Stimulated activated CD4-positive, alpha-beta T cell treated with anti-CD3 and anti-CD28 coated beads, Interleukin-12 subunit alpha, Interleukin-12 subunit beta, amount 100 ng/mL, for 24 hours (primary cell): ENCODE measurements at places on chromosomes 7 and 10.

DNA sequence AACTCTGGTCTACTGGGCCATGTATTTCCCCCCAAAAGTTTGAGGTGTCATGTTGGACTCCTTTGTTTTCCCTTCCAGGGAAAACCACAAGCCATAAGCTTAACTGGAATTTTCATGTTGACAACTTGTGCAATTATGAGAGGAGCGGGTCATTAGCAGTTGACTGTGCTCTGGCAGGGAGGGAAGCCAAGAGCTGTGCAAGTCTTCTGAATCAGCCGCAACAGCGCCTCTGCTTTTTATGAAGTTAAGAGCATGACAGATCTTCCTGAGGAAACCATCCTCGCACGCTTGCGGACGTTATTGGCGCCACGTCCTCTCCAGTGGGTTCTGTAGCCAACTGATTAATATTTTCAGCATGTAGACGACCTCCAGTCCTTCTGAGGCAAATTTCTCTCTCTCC is 148.7 kb upstream of the MKI67 start:
- no peak for DNase-seq

DNA sequence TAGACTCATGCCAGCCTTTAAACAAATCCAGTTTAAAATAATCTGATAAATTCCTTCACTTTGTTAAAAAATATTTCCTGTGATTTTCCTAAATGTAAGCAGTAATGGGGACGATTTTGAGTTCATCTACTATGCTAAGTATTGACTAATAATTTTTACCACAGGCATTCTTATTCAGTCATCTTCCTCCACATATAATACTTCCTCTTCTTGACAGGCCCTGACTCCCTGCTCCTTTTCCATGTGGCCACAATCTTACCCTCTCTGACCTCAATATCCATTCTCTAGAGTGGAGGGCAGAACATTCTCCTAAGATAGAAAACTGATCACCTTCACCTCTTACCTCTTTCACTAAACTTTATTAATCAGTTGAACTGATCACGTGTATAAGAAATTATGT is 7.8 kb downstream of the DNAJC2 start:
- DNase-seq: no peak

GRCh38 chr7:117036053-117036669 is 82.9 kb downstream of the ST7 start:
- no peak for DNase-seq

DNA sequence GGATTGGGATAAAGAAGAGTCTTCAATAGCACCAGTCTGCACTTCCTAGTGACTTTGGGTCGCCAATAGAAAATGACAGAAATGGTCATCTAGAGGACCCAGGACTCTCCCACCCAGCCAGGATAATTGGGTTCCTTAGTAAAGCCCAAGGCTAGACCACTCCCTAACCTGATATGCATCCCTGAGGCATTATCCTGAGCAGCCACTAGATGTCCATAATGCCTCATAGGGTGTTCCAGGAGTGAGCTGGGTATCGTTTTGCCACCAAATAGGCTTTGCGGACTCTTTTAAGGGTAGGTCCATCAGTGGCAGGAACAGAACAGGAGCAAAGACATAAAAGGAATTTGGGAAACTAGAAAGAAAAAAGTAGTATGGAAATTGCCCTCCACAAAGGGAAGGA is 4.5 kb upstream of the LRRC4 start:
- DNase-seq: no peak

DNA sequence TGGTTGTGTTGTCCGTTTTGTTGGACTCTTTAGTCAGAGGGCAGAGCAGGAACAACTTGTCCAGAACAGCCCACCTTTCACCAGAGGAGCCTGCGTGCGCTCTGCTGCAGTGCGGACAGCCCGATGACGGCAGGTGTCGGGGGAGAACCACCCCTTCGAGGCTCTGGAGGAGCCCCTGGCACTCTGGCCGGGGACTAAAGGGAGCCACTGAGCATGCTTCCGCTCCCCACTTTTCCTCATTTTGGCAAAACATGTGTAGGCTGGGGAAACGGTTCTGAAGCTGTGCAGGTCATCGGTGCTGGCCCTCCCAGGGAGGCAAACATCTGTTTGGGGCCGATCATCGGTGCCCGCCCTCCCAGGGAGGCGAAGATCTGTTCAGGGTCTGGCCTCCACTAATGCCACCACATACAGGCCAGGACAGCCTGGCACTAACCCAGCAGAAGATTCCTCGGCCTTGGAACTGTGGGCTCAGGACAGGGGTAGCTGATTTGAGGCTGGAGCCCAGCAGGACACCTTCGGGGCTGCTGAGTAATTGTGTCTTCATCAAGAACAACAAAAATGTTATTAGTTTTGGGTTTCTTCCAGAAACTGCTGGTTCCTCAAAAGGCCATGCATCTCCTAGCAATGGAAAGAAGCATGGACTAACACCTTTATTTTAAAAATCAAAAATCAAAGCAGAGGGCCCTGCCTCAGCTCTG is 124.4 kb upstream of the TCERG1L start:
- no peak for DNase-seq

GRCh38 chr7:88539518-88539917 is 220.0 kb upstream of the ZNF804B start:
- DNase-seq: no peak

DNA sequence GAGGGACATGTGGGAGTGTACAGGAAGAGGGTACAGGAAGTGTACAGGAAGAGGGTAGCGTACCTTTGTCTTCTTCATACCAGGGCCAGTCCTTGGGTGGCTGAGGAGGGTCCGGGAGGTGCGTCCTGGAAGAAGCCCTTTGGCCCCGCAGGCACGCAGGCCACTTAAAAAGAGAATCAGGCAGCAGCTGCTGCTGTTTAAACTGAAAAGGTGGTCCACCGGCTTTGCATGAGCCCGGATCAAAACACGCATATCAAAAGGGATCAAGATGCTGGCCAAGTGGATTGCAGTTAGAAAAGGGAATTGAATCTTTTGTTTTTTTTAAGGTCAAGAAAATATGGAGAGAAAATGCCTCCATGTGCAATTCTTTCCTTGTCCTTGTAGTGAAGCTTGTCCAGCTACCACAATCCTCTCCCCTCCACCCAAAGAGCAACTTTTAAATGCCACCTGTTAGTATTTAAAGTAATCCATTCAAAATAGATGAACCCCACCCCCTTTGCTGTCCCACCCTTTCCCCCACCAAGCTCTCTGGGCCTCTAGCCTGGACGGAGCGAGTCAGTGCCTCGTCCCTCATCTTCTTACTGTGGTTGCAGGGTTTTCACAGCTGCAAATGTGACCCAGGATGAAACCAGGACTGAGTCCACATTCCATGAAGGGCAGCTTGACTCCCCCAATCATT is 142.8 kb downstream of the GLCCI1 start:
- DNase-seq: no peak

- DNase-seq: no peak
Observed at GRCh38 chr10:44064317-44064716, 320.6 kb downstream of the CXCL12 start.

GRCh38 chr10:75305675-75306074 is 69.9 kb upstream of the COMTD1 start:
- no peak for DNase-seq

DNA sequence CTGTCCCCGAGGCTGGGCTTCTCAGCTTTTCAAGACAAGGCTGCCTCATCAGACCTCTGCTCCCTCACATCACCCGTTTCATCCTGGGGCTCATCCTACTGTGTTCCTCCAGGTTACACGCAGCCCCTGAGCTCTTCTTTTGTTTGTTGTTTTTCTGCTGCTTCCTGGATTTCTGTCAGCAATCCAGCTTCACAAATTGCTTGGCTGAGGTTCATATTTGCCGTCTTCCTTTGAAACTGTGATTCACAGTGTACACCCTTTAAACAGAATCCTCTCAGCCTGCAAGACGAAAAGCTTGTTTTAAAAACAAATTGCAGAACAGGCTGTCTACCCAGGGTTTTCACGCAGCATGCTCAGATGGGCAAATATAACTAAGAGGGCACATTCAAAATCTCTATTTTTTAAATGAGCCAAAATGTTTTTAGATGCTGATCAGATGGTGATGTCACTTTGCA is 39.1 kb upstream of the PARD3 start:
- DNase-seq: no peak

DNA sequence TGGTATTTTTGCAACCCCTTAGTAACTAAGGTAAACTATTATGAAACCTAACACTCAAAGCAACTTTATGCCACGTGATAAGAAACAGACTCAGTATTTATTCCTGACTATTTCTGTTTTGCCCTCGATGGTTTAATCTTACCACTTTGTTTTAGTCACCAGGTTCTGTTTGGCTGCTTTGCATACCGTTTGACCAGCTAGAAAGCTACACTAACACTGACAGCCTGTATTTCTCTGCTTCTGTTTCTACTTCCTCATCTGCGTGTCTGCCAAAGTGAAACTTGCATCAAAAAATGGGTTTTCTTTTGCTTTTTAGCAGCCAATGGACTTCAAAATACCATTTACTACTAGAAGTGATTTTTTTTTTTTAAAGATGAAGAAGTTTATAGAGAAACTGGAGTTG is 802.5 kb downstream of the GRM8 start:
- no peak for DNase-seq

DNA sequence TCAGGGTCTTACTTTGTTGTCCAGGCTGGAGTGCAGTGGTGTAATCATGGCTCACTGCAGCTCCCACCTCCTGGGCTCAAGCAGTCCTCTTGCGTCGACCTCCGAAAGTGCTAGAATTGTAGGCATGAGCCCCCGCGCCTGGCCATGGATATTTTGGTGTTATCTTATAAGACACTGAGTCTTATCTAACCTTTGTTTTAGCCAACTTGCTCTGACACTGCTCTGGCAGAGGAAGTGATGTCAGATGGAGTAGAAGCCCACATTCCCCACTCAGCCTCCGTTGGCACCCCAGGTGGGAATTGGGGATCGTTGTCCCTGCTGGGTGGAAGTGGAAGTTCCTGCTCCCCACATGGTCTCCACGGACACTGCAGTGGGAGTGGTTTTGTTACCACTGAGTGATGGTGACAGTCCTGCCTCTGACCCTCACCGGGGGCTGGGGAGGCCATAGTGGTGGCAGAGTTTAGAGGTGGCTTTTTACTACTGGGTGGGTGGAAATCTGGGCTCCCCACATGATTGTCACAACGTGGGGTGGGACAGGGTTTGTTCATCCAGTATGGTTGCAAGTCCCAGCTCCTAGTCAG is 98.9 kb downstream of the ANKRD61 start:
- no peak for DNase-seq

DNA sequence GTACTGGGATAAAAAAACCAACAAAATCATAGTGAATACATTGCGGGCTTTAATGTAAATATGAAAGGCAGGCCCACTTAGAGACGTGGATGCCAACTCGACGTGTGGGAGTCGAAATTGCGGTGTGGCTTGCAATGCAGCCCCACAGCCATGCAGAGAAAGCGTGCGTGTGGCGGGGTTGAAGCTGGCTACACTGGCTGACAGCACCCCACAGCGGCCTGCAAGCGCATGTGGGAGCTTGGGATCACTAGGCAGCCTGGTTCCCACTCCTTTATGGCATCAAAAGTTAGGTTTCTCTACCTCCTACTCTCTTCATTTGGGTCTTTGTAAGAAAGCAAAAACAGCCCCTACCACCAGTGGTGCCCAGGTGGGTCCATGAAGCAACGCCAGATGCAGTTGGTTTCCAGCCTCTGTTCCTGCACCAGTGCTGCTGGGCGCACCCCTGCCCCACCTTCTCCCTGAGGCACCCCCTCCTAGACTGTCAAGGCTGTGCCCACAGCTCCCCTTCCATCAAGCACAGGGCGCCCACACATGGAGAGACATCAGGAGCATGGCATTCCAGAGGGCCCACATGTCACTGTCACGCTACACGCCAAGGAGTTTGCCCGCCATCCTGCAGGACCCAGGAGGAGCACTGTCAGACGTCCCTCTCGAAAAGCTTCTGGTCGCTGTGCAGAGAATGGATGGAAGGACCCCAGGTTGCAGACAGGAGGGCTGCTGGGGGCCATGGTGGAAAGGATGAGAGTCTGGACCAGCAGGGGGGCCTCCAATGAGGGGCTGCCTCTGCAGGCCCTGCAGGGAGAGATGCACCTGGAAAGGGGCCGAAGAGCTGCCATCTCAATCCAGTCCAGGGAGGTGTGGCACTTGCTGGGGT is 142.9 kb downstream of the PAXIP1 start:
- no peak for DNase-seq

DNA sequence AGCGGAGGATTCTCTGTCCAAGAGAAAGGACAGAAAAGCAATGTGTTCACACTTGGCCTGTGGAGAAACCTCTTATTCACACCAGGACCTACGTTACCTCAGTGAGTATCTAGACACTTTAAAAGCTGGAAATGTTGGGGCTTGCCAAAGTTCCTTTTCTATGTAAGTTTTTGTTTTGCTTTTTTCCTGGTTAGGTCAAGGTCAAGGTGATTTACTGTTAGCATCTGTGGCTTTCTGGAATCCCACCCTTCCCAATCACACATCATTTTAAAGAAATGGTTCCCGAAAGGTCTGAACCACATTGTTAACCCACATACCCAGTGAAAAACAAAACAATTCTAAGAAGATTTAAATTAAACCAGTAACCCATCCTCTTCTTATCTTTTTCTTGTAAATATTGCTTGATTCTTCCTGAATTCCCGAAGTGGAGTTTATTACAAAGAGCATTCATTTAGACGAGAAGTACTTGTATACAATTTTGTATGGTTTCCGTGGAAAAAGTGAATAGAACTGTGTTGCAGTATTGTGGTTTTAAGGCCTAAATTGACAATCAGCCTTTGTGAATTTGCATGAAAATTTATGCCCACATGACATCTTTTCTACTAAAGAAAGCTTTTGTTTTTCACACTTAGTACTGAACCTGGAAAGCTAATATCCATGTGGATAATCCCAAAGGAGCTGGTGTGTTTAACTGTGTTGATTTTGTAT is 827.0 kb upstream of the IGFBP3 start:
- DNase-seq: no peak

DNA sequence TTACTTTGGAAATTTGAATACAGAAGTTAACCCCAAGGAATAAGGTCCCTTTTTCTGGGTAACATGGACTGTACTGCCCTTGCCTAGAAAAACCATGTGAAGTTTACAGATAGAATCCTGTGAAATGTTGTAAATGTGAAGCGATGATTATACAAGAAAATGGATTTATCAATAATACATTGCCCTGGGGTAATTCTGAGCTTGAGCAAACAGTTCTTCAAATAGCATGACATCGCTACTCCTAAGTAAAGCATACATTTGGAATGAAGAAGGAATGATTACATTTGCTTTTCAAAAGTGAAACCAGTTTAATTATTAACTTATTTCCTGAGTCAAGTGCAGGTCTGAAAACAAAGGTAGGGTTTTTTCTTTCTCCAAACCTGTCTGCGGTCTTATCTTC is 43.3 kb upstream of the FZD8 start:
- no peak for DNase-seq

- DNase-seq: peak; percentile 11
Observed at GRCh38 chr7:67484244-67484751, 487.7 kb downstream of the TYW1 start.

- no peak for DNase-seq
Observed at GRCh38 chr7:1142051-1142635, 17.9 kb downstream of the ZFAND2A start.

- DNase-seq: no peak
Observed at GRCh38 chr7:38323156-38323555, 49.7 kb upstream of the TARP start.

- DNase-seq: peak; percentile 47
Observed at GRCh38 chr10:71974489-71975021, 10.4 kb downstream of the CHST3 start.

GRCh38 chr7:122532406-122533269 is 166.3 kb downstream of the RNF133 start:
- no peak for DNase-seq

GRCh38 chr7:43869867-43870240 is 537 bp upstream of the MRPS24 start:
- no peak for DNase-seq
